ENCODE measurements at places on chromosomes 7 and 10. TPM values are rescaled to one million over a fixed set of nuclear protein-coding genes. Genes with fewer than 3 reads are reported as not detected.

- DNase-seq: peak; percentile 64
These were observed 60.5 kb downstream of the HK1 start for GRCh38 chr10:69338547-69339450.

GRCh38 chr10:44989597-44990301 lies 11.0 kb upstream of the ZNF22 start:
- DNase-seq: no peak

GRCh38 chr10:101932183-101932582 lies 88.6 kb upstream of the KCNIP2 start:
- no peak for DNase-seq

LIPJ gene
- total RNA-seq: 0.09 TPM

DNA sequence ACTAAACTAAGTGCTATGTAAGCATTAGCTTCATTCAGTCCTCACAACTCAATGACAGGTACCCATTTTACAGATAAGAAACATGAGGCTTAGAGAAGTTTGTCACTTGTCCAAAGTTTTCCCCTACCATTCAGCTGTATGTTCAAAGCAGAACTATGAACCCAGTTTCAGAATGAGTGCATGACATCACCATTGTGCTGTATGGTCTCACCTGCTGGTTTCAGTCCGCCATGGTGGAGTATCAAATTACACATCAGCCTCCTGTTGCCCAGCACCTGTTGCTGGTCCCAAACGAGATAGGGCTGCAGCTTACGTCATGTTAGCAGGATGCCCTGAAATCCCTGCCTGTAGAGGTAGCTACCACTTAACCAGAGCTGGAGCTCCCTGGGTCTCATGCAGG lies 95.0 kb downstream of the DYNC1I1 start:
- DNase-seq: no peak

- DNase-seq: no peak
These were observed 395.7 kb downstream of the THSD7A start for GRCh38 chr7:11436316-11436715.

GRCh38 chr10:77836299-77836820 lies 90.2 kb downstream of the DLG5 start:
- no peak for DNase-seq

GRCh38 chr10:99929360-99929759 lies 80.4 kb downstream of the DNMBP start:
- DNase-seq: no peak

CDK14 gene
- 44.8 TPM for total RNA-seq

GRCh38 chr7:37018954-37019353 lies 294.7 kb upstream of the AOAH start:
- no peak for DNase-seq

DNA sequence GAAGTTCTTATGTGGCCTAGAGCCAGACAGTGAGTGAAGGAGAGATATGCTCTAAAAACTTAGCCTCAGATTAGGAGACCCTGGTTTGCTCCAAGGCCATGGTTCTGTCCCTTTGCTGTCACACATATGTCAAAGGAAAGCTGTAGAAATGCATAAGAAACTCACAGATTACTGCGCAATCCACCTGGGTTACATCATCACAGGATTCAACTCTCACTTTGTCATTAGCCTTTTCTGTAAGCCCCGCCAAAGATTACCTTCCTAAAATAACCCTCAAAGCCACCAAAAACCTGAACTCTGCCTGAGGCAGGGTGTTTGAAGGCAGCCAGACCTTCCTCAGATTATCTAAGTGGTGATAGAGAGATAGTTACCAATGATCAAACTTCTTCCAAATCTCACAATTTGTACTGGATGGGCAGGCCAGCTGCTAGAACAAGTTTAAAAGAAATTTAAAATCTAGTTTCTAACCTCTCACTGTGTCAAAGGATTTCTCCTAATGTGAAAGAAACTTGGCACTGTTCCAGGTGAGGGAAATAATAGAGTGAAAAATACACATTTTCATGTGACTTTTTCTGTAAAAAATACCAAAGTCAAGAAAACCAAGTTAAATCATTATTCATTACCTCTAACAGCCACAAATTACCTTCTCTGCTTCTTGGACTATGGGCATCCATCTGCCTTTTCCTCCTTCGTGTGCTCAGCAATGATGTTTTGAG lies 567.2 kb downstream of the SUGCT start:
- DNase-seq: no peak

CNNM2 gene
- 5.7 TPM for total RNA-seq

GRCh38 chr10:72243822-72244437 lies 27.9 kb upstream of the ASCC1 start:
- peak; percentile 99 for DNase-seq

PLEKHS1 gene
- not detected for total RNA-seq

DNA sequence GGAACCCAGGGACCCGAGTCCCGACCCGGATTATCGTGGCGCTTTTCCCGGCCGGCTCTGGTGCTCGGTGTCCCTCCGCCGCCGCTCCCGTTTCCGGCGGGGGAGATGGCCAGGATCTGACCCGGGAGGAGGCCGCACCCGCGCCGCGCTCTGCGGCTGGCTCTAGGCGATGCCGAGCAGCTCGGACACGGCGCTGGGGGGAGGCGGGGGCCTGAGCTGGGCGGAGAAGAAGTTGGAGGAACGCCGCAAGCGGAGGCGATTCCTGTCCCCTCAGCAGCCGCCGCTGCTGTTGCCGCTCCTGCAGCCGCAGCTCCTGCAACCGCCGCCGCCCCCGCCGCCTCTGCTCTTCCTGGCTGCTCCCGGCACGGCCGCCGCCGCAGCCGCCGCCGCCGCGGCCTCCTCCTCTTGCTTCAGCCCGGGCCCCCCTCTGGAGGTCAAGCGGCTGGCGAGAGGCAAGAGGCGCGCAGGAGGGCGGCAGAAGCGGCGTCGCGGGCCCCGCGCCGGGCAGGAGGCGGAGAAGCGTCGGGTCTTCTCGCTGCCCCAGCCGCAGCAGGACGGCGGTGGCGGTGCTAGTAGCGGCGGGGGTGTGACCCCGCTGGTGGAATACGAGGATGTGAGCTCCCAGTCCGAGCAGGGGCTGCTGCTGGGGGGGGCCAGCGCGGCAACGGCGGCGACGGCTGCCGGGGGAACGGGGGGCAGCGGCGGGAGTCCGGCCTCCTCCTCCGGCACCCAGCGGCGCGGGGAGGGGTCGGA lies 593 bp downstream of the CDK13 start:
- peak; percentile 41 for DNase-seq

GRCh38 chr10:86360657-86361056 lies 5.9 kb downstream of the GRID1 start:
- no peak for DNase-seq

GRCh38 chr7:4352069-4352468 lies 330.0 kb upstream of the FOXK1 start:
- no peak for DNase-seq

DNA sequence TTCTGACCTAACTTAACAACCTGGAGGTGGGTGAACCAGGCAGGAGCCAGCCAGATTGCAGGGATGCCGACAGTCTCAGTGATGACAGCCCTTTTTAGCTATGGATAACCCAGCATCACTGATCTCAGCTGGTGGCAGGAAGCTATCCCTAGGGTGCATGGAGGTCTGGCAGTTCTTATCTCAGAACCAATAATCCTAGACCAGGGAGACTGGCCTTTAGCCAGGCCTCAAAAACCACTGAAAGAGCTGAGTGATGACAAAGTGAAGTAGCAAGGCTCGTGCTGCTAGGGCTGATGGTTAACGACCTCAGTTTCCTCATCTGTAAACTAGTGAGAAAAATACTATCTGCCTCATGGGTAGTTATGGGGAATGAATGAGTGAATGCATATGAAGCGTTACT lies 112.5 kb downstream of the RALA start:
- peak; percentile 39 for DNase-seq

DNA sequence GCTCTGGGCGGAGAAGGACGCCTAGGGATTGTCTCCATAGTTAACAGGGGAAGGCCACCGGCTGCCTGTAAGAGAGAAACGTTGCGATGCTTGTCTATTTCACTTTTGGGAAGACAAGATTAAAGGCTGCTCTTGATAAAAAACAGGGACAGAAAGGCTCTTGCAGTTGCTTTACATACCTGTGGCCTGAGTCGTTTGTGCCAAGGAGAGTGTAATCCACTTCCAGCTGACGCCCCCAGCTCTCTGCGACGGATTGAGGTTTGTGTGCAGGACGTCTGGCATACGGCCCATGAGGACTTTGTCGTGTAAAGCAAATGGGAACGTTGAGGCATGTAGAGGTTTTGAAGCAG lies 1.1 kb downstream of the MAP3K8 start:
- peak; percentile 69 for DNase-seq

IGF2BP3 gene
- total RNA-seq: 2.9 TPM

- DNase-seq: peak; percentile 55
These were observed 152.0 kb downstream of the SVIL start for GRCh38 chr10:29482591-29483431.

- peak; percentile 1 for DNase-seq
These were observed 29.2 kb upstream of the EGFR start for GRCh38 chr7:54989453-54990225.

DNA sequence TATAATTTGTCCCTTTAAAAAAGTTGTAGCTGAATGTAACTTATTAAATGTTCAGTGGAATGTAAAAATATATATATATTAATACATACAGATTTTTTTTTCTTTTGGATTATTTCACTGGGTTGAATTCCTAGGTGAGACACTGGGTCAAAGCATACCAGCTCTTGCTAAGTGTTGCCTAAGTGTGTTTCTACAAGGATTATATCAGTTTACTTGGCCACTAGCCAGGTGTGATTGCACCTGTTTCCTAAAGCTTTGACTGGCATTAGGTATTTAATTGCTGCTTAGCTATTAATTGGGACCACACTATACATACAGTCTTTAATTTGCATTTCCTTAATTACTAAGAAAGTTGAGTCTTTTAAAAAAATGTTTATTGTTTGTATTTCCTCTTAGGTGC lies 5.5 kb upstream of the ELOVL3 start:
- no peak for DNase-seq

TMEM270 gene
- total RNA-seq: not detected

- DNase-seq: no peak
These were observed 189.0 kb downstream of the NPSR1 start for GRCh38 chr7:34846976-34847375.

GRCh38 chr10:69712342-69712741 lies 82.3 kb downstream of the FAM241B start:
- no peak for DNase-seq

GRCh38 chr7:141484907-141485306 lies 66.3 kb upstream of the AGK start:
- DNase-seq: no peak

CACNB2 gene
- total RNA-seq: 2.1 TPM

DNA sequence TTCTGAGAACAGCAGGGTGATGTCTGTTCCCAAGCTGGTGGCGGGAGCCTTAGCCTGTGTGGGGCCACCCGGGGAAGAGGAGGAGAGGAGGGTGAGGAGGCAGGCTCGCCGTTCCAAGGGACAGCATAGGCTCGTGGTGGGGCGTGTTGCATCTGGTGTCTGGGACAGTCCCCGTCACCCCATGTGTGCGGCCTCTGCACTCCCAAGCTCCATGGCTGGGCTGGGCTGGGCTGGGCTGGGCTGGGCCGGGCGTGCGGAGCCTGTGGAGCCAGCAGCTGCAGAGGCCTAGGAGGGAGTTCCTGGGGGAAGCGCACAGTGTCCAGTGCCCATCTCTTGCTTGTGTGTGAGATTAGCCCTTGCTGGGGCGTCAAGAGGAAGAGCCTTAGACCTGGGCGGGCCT lies 20.9 kb upstream of the TTYH3 start:
- no peak for DNase-seq

FXYD4 gene
- total RNA-seq: not detected

H2BK1 gene
- not detected for total RNA-seq

RASA4B gene
- total RNA-seq: 4.6 TPM

GRCh38 chr10:127082651-127083050 lies 113.7 kb downstream of the INSYN2A start:
- DNase-seq: no peak

DNA sequence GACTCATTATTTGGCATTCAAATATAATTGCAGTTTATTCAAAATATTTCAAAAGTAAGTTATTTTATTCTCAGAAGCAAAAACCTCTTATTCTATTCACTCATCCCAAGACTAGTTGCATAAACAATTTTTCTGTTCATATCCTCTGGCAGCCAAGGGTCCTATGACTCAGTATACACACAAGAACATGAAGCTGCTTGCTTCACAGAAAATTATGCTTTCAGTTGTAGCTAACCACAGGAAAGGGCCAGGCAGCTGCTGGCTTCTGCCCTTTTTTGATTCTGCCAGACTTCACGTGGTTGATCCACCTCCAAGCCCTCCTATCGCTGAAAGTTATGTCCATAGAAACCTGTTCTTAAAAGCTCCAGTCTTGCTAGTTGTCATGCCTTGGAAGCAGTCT lies 108.8 kb downstream of the ABCA13 start:
- DNase-seq: peak; percentile 80

ITGB8 gene
- total RNA-seq: 79.2 TPM

TMEM273 gene
- total RNA-seq: not detected

DNA sequence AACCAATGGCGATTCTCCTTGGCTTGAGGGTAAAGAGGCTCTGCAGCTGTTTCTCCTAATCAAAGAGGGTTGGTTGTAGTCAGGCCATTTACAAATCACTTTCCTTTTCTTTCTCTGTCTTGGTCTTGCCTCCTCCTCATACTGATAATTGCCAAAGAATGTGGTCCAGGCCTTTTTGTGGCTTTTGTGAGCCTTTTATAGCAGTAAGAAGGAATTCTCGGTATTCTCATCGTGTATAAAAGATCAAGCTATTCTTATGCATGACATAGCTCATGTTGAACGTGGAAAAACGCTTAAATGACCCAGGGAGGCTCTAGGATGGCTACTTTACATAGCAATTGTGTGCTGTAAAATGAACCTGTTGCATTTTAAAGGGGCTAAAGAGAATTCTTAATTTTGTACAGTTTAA lies 62.6 kb downstream of the RBM20 start:
- peak; percentile 84 for DNase-seq

- peak; percentile 0 for DNase-seq
These were observed 676.8 kb downstream of the DNAJB9 start for GRCh38 chr7:109246330-109247077.

ASAH2B gene
- 2.3 TPM for total RNA-seq

Data from fibroblast of the aortic adventitia (primary cell).